Stimulated activated CD4-positive, alpha-beta T cell treated with anti-CD3 and anti-CD28 coated beads, Interleukin-15, amount 100 ng/mL, for 1 hour (primary cell): ENCODE measurements at places on chromosomes 16 and 17.
A peak's percentile ranks its signal among the peaks of the same experiment; 100 is the strongest.

DNA sequence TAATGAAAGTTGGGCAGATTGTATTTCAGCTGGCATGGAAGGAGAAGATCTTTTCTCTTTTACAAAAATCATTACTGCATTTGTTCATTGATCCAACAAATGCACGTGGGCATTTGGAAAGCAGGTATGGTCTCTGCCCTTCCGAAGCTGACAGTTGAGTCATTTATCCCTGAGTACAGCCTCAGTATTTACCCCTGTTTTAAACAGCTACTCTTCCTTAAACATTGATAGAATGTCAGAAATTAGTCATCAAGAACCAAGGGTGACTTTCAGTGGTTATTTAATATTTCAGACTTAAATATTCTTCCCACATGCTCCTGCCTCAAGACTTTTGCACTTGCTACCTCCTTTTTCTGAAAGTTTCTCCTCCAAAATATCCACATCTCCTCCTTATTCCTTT lies 226.7 kb upstream of the HSBP1 start:
- no peak for DNase-seq

GRCh38 chr16:13631916-13632315 lies 288.0 kb upstream of the ERCC4 start:
- DNase-seq = no peak

DNA sequence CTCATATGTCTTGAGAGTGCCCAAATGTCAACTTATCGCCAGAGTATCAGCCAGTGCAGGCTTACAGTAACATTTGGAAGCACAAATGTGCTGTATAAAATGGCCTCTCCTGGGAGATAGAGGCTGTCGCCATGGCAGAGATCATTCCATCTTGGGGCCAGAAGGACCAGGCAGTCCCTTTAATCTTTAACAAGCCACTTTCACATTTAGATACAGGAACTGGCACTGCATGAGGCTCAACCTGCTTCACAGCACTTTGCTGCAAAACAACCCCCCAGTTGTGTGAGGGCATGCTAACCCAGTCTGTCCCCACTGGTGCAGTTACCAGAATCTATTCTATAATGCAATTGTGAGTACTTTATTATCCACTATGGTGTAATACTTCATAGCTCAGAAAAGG lies 4.7 kb upstream of the RFFL start:
- DNase-seq = no peak

GRCh38 chr16:66719246-66719645 lies 22.7 kb upstream of the CMTM4 start:
- DNase-seq = no peak

DNA sequence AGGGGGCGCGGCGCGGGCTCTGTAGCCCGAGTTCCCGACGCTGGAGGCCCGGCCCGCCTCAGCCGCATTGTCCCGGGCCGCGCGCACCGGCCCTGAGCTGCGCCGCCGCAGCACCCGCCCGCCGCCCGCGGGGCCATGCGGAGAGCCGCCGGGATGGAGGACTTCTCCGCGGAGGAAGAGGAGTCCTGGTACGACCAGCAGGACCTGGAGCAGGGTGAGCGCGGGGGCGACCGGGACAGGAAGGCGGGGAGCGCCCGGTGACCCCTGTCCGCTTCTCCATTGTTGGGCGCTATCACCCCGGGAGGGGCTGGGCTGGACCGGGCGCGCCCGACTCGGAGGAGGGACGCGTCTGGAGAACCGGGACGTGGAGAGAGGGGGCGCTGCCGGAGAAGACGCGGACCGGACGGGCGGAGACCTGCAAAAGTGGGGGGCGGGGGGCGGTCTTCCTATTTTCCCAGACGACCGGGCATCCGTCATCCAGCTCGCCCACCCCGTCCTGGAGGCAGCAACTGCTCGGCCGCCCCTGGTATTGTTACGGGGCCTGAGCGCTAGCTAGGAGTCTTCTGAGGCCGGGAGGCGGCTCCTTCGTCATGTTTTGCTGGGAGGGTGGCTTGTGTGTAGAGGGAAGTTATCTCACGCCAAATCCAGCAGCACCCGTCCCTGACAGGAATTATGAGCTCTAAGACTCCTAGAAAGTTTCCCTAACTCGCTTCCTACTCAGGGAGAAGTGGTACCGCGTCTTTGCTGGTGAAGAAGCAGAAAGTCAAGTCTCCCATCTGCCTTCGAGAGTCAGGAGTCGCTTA lies 678 bp downstream of the CDR2L start:
- no peak for DNase-seq

DNA sequence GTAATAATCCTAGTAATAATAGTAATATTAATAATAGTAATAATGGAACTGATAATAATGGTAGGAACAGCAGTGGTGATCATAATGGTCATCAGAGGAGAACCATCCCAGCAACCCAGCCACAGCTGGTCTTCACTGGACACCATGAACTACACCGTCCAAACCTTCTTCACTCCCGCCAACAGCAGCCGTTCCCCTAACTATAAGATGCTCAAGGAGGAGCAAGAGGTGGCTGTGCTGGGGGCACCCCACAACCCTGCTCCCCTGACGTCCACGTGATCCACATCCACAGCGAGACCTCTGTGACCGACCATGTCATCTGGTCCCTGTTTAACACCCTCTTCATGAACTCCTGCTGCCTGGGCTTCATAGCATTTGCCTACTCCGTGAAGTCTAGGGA lies 91.0 kb downstream of the ZDHHC7 start:
- no peak for DNase-seq

GRCh38 chr17:55444471-55445441 lies 23.1 kb upstream of the MMD start:
- DNase-seq = no peak

GRCh38 chr16:12419987-12420386 lies 383.7 kb downstream of the CPPED1 start:
- no peak for DNase-seq

GRCh38 chr16:65756163-65756562 lies 610.3 kb upstream of the CDH5 start:
- no peak for DNase-seq

DNA sequence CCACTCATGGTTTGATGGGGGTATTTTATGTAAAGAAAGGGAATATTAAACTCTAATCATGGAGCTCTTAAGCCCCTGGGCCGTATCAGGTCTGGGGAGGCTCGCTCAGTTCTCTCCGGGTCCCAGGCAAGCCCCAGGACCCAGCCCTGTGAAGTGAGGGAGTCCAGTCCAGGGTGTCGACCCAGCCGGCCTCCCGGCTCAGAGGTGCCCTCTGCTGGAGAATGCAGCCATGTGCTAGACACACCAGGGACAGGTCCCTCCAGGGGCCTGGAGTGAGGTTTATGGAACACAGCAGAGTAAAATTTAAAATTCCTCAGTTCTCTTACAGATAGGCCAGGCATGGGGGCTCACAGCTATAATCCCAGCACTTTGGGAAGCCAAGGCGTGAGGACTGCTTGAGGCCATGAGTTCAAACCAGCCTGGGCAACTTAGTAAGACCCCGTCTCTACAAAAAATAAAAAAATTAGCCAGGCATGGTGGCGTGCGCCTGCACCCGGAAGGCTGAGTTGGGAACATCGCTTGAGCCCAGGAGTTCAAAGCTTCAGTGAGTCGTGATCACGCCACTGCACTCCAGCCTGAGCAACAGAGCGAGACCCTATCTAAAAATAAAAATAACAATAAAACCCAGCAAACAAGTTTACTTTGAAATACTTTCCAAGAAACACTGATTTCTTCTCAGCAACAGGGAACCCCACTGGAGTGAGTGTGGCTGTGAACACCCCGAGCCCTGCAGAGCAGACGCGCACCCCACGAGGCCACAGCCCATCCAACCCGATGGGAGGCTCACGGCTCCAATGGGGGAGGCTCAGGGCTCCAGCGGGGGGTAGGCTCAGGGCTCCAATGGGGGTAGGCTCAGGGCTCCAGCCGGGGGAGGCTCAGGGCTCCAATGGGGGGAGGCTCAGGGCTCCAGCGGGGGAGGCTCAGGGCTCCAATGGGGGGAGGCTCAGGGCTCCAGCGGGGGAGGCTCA lies 72.2 kb downstream of the ZNF778 start:
- DNase-seq = peak; percentile 47

DNA sequence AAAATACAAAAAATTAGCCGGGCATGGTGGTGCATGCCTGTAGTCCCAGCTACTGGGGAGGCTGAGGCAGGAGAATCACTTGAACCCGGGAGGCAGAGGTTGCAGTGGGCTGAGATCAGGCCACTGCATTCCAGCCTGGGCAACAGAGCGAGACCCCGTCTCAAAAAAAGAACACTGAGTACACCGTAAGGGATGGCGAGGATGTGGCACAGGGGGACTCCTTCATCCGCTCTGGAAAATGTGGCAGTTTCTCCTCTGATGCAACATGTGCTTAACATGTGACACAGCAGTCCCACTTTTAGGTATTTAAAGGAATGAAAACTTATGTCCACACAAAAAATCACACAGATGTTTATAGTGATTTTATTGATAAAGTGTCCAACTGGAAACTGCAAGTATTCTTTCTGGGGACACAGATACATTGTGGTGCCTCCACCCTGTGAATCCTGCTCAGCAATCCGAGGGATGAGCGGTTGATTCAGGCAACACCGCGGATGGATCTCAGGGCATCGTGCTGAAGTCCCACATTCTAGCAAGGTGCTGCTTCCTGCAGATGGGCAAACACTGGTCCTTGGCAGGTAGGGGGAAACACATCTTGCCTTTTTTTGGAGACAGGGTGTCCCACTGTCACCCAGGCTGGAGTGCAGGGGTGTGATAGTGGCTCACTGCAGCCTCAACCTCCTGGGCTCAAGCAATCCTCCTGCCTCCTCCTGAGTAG lies 3.5 kb upstream of the C16orf95 start:
- DNase-seq = no peak

DNA sequence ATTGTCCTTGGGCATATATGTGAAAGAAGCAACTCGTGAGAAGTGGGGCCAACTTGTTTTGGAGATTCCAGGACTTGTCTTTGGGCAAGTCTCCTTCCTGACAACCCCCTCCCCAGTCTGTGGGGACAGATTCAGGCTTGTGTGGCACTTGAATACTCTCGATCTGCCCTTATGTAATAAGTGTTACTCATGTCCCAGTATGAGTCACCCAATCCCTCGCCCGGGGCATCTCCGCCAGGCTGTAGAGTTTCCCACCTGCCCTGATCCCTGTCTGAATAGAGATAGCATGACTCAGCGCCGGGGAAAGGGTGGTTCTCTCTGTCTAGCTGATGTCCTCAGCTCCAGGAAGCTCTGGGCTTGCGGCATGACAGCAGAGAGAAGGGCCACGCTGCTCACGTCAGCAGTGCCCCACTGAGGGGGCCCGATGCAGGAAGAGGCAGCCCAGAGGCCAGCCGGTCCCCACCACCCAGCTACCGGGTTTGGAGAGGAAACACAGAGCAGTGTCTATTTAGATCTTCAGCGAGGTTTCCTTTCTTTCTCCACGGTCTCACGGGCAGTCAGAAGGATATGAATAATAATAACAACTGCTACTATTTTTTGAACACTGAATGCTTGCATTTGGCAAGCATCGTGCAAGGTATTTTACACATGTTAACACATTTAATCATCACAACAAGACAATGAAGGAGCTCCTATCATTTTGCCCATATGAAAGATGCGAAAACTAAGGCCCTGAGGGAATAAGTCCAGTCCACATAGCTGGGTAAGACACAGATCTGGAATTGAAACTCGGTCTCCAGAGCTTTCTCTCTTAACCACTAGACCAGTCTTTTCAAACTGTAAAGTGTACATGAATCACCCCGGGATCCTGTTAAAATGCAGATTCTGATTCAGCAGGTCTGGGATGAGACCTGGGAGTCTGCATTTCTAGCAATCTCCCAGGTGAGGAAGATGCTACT lies 426.7 kb upstream of the MAF start:
- peak; percentile 23 for DNase-seq

GRCh38 chr16:55333684-55334083 lies 9.7 kb downstream of the IRX6 start:
- no peak for DNase-seq

DNA sequence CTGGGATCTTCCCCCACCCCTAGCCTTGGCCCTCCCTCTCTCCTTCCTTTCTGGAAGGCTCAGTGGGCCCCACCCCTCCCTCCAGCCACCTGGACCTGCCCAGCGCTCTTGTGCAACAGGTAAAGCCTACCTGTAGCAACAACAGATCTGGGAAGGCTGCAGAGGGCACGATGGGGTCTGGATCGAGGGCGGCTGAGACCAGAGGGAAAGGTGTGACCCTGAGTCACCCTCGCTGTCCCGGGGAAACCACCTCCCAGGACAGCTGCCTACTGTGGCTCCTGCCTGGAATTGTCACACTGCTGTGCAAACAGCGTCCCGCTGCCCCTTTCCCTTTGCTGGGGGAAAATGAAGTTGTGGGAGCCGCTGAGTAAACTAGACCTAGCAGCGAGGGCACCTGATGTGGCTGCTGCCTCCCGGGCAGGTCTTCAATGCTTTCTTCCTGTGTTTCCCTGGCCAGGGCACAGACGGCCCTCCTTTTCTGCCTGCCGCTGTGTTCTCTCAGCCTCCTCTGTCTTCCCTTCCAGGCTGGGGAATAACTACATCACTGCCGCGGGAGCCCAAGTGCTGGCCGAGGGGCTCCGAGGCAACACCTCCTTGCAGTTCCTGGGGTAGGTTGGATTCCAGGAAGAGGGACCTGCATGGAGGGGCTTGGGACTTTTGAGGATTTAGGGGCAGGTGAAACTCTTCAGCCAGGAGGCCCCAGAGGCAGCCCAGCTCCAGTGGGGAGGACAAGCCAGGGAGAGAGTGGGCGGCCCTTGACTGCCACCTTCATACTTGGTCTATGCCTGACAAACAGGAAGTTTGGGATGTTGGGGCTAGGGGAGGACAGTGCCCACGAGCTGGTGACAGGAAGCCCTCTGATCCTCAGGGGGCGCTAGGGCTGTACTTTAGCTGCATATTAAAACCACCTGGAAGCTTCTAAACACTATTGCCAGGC lies 22.2 kb upstream of the CYLD start:
- no peak for DNase-seq

- no peak for DNase-seq
Observed at GRCh38 chr16:20348365-20349185, 3.9 kb downstream of the UMOD start.

DNA sequence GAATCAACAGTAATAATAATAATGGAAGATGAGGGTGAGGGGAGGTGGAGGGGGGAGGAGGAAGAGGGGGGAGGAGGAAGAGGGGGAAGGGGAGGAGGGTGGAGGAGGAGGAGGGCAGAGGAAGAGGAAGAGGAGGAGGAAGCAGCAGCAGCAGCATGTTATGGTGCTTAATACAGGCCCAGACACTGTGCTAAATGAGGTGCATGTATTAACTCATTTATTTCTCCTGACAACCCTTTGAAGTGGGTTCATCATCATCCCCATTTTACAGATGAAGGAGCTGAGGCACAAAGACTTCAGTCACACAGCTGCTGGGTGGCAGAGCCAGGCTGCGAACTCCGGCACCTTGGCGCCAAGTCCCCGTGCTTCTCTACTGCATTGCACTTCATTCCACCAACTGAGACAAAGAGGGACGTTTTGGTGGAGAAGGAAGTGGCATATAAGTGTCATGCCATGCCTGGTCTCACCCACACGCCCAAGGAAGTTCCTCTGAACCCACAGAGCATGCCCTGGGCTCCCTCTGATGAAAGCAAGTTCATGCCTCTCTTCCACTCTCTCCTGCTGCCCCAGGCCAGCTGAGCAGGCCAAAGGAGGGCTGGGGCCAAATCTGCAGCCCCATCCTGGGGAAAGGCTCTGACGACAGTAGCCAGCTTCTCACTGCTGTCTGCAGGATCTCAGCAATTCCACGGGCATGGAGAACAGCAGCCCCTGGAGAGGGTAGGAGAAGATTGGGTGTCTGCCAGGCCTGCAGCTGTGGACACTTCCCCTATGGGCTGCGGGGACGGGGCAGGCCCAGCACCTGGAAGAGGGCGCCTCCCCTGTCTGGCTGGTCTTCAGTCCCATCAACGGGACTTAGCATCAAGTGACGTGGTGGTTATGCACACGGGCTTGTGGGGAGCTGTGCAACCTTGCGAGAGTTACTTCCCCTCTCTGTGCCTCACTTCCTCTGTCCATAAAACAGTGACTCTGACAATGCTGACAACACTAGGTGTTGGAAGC lies 21.8 kb downstream of the XYLT1 start:
- no peak for DNase-seq

GRCh38 chr16:49838441-49839016 lies 17.4 kb downstream of the ZNF423 start:
- DNase-seq = no peak
